Breast epithelium (tissue), 4 donors: ENCODE measurements at places on chromosomes 16 and 17. TPM values are rescaled to one million over a fixed set of nuclear protein-coding genes. Genes with fewer than 3 reads are reported as not detected.

- H3K27ac ChIP-seq, result no peak overlapping the region
- DNase-seq, result no peak
- H3K4me1 ChIP-seq, result peaks cover 3% of the 10 kb centered on the region
- no peaks in the 10 kb centered on the region for H3K36me3 ChIP-seq
- H3K27me3 ChIP-seq, result no peaks in the 10 kb centered on the region
Measured at GRCh38 chr17:38996660-38997337, 29.6 kb upstream of the FBXO47 start.

GRCh38 chr17:9175700-9176467, 154.6 kb downstream of the NTN1 start:
- no peaks in the 10 kb centered on the region for H3K27me3 ChIP-seq
- no peaks in the 10 kb centered on the region for H3K36me3 ChIP-seq
- no peaks in the 10 kb centered on the region for H3K4me1 ChIP-seq
- H3K4me3 ChIP-seq, result no peak overlapping the region
- no peak overlapping the region for H3K27ac ChIP-seq

DNA sequence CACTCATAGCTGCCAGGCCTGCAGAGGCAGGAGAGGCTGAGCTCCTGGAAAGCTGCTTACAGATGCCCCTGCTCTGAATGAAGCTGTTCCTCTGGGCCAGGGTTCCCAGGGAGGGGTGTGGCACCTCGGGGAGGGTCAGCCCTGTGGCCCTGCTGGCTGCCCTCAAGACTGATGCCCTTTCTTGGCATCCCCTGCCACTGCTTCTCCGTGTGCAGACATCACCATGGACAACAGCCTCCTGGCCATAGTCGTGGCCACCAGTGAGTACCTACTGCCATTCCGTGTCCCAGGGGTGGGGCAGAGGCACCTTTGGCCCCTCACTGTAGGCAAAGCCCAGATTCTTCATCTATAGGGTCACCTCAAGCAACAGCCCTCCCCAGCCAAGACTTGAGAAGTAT, 8.9 kb downstream of the MRPL27 start:
- no peaks in the 10 kb centered on the region for H3K27me3 ChIP-seq
- no peaks in the 10 kb centered on the region for H3K36me3 ChIP-seq
- H3K4me1 ChIP-seq, result no peaks in the 10 kb centered on the region
- no peak overlapping the region for H3K27ac ChIP-seq

DNA sequence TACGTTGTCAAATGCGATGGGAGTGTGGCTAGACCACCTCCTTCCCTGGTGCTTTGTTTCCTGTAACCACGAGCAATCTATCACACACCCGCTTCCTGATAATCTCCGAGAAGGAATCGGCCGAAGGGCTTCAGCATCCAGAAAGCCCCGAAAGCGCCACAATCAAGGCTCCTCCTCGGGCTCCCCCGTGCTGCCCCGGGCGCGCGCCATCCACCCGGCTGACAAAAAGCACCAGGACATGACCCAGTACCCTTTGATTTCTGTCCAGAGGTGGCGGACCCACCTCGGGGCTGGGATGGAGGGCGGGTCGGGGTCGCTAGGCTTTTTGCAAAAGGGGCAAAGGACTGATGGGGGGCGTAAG, 743 bp upstream of the ARMC7 start:
- no peaks in the 10 kb centered on the region for H3K27me3 ChIP-seq
- no peaks in the 10 kb centered on the region for H3K4me1 ChIP-seq
- peak overlapping the region; percentile 88 for H3K4me3 ChIP-seq
- no peak for DNase-seq
- H3K27ac ChIP-seq, result no peak overlapping the region

GRCh38 chr17:56613131-56613530, 19.6 kb downstream of the NOG start:
- H3K36me3 ChIP-seq, result no peaks in the 10 kb centered on the region
- no peak for DNase-seq
- no peak overlapping the region for H3K4me3 ChIP-seq
- H3K4me1 ChIP-seq, result no peaks in the 10 kb centered on the region
- no peaks in the 10 kb centered on the region for H3K27me3 ChIP-seq
- no peak overlapping the region for H3K27ac ChIP-seq

DNA sequence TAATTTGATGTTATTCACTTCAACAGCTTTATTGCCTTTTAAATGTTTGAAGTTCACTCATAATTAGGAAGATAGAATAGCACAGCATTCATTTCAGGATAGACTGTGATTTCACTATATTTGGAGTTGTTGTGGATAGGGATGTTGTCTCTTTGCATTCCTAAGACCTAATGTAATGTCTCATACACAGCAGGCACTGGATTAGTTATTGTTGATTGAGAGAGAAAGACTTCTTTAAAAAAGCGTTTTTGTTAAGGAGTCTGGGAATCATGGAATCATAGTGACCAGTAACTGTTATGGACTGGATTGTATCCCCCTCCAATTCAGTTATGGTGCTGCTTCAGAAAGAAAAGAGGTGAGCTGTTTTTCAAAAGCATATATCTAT, 122.0 kb downstream of the USP22 start:
- H3K27me3 ChIP-seq, result no peaks in the 10 kb centered on the region
- no peaks in the 10 kb centered on the region for H3K4me1 ChIP-seq
- H3K36me3 ChIP-seq, result no peaks in the 10 kb centered on the region
- no peak for DNase-seq

DNA sequence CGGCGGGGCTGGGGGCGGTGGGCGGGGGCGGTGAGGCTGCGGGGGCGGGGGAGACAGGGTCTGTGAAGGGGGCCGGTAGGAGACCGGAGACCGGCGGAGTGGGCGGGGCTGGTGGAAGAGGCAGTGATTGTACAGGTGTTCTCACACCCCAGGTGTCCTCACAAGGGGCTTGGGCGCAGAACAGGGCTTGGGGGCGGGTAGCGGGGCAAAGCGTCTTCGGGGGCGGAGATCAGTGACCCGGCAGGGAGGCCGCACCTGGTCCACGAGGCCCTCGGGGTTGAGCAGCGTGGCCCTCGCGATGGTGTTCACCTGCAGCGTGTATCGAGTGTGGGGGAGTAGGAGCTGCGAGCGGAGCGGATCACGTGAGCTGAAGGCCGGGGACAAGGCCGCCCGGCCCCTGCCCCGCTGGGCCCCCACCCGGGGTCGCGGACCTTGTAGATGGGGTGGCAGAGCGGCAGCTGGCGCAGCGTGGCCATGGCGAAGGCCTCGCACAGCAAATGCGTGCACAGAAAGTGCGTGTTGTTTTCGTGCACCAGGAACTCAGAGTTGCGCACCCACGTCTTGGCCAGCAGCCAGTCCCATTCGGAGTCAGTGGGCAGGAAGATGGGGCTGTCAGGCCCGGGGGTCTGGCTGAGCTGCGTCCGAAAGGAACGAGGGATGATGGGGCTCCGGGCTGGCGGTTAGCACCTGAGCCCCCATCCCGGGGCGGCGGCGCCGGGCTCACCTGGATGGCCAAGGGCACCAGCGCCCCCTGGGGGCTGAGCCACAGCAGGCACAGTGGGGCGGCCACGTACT, 8.5 kb downstream of the ALOXE3 start:
- H3K4me1 ChIP-seq, result no peaks in the 10 kb centered on the region
- peaks cover 16% of the 10 kb centered on the region for H3K27me3 ChIP-seq
- H3K27ac ChIP-seq, result peak overlapping the region; percentile 9
- peak; percentile 78 for DNase-seq
- no peaks in the 10 kb centered on the region for H3K36me3 ChIP-seq

DNA sequence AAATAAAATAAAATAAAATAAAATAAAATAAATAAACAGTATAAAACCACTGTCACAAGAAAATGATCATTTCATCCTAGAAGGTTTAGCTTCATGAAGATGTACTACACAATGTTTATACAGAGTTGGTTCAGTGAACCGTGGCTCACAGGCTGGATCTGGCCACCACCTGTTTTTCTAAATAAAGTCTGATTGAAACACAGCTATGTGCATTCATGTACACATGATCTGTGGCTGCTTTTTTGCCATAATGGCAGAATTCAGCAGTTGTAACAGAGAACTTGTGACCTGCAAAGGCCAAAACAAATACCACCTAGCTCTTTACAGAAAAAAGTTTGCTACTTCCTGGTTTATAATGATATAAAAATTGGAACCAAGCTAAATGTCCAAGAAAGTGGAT, 12.6 kb upstream of the RPRML start:
- H3K27me3 ChIP-seq, result no peaks in the 10 kb centered on the region
- DNase-seq, result no peak
- no peaks in the 10 kb centered on the region for H3K36me3 ChIP-seq

DNA sequence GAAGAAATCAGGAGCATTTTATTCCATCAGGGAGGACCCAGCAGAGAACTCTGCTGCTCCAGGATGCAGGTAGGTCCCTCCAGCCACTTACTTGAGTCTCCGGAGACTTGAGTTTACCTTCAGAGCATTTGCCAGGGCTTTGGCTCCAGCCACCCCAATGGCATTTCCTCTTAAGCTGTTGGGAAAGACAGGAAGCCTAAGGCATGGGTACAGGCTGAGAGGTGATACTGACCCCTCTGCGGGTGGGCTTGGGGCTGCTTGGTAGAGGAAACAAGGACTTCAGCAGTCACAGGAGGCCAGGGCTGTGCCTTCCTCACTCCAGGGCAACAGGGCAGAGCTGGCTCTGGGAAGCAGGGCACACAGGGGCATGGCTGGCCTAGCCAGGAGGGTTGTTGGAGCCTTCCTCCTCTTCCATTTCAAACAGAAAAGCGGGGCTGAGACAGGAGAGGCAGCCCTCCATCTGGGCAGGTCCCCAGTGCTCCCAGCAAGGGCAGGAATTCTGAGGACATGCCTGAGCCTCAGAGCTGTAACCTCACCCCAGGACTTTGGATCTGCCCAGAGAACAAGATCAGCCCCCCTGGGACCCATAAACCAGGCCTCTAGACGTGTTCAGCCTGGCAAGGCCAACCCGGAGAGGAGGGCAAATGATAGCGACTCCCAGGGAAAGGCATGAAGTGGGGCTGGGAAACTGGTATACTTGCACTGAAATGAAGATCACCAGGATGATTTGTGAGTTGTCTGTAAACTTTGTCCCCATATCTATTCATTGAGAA, 34.4 kb downstream of the NLRC3 start:
- DNase-seq, result no peak
- H3K27ac ChIP-seq, result no peak overlapping the region
- H3K36me3 ChIP-seq, result no peaks in the 10 kb centered on the region
- H3K4me1 ChIP-seq, result no peaks in the 10 kb centered on the region
- no peaks in the 10 kb centered on the region for H3K27me3 ChIP-seq
- no peak overlapping the region for H3K4me3 ChIP-seq

DNA sequence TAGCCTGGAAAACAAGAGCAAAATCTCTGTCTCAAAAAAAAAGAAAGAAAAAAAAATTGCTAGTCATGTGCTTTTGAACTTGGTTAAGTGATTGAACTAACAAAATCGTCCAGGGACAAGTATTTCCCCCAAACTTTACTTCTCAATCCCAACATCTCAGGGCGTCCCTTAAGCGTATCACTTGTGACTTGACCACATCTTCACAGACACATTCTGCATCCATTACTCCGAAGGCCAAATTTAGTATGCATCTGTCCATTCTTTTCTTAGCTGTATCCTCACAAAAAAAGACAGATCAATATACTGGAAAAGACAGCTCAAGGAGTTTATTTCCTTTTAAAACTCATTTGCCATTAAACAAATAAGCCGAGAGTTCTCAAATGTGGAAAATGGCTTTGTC, 5.9 kb upstream of the JPT1 start:
- H3K4me1 ChIP-seq, result no peaks in the 10 kb centered on the region
- DNase-seq, result no peak
- H3K36me3 ChIP-seq, result no peaks in the 10 kb centered on the region
- H3K27me3 ChIP-seq, result no peaks in the 10 kb centered on the region
- no peak overlapping the region for H3K27ac ChIP-seq

DNA sequence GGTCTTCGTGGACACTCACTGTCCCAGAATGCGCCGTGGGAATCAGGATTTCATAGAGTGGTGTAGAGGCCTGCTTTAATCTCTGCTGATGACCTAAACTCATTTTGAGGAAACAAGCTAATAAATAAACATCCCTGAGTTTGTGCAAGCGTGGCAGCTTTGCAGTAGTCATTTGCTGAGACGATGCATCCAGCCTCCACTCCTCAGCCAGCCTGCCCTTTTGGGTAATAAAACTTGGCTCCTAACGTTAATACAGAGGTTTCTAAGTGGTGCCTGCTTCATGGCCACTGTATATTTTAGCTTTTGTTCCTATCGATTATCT, 1.3 kb downstream of the DGKE start:
- peaks cover 8% of the 10 kb centered on the region for H3K4me1 ChIP-seq
- no peak for DNase-seq
- H3K4me3 ChIP-seq, result peak overlapping the region; percentile 94
- peak overlapping the region; percentile 83 for H3K27ac ChIP-seq
- H3K27me3 ChIP-seq, result no peaks in the 10 kb centered on the region

GRCh38 chr17:40605306-40605705, 40.0 kb upstream of the CCR7 start:
- H3K4me3 ChIP-seq, result no peak overlapping the region
- H3K4me1 ChIP-seq, result no peaks in the 10 kb centered on the region
- no peaks in the 10 kb centered on the region for H3K27me3 ChIP-seq
- H3K27ac ChIP-seq, result no peak overlapping the region

Gene DLX4
- 0.44 TPM for total RNA-seq

DNA sequence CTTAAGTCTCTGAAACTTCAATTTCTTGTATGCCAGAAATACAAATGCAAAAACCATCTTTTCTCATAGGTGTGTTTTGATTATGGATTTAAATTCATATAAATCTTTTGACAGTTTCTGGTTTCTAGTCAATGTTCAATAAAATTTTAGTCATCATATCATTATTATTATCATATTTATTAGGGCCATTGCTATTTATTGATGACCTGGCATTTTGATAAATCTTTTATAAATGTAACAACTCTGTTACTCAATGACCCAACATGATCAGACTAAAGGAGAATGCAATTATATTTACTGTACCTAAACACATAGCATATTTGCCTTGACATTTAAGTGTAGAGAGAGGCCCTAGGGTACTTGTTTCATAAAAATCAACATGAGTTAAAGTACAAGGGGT, 320.8 kb downstream of the CDH8 start:
- H3K4me3 ChIP-seq, result no peak overlapping the region
- no peak overlapping the region for H3K27ac ChIP-seq

Gene CES4A
- 11.1 TPM for total RNA-seq

DNA sequence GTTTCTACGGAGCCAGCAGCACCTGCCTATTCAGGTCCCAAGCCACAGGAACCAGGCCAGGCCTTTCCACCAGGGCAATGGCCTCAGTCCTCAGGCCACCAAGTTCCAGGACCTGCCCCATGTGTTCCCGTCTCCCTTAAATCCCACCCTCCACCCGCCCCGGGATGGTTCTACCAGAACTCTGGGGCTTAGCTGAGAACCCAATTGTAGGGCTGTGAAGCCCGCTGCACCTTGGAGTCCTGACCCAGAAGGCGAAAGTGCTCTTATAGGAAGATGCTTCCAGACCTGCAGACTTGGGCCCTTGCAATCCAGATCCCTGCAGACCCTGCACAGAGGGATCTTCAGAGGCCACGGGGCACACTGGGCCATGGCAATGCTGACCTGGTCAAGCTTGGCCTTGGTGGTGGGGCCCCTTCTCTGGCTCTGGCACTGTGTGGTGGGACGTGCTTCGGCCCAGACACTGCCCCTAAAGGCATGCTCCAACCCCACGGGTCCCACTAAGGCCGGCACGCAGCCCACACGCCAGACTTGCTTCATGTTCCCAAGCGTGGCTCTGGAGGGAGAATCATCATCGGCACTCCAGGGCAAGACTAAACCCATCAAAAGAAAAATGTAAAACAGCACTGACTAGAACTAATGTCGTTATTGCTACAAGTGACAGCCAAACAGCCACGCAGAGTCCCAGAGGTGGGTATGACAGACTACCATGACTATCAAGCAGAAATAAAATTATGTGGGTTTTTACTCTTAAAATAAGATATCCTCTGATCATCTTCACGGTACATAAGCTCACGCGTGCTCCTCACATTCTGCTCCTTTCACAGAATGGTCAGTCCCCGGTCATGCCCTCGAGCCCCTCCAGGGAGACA, 41.3 kb upstream of the ATP2A3 start:
- DNase-seq, result no peak
- no peaks in the 10 kb centered on the region for H3K27me3 ChIP-seq
- H3K36me3 ChIP-seq, result peaks cover 3% of the 10 kb centered on the region
- no peak overlapping the region for H3K4me3 ChIP-seq
- no peaks in the 10 kb centered on the region for H3K4me1 ChIP-seq

Gene KRT25
- total RNA-seq, result not detected
